Spinal cord (tissue), 10 donors: ENCODE measurements at places on chromosomes 3 and 15. TPM values are rescaled to one million over a fixed set of nuclear protein-coding genes. Genes with fewer than 3 reads are reported as not detected.

The VEPH1 gene
- total RNA-seq = 10.6 TPM

GRCh38 chr15:31302778-31303725 is 23.6 kb upstream of the KLF13 start:
- no peak for DNase-seq

DNA sequence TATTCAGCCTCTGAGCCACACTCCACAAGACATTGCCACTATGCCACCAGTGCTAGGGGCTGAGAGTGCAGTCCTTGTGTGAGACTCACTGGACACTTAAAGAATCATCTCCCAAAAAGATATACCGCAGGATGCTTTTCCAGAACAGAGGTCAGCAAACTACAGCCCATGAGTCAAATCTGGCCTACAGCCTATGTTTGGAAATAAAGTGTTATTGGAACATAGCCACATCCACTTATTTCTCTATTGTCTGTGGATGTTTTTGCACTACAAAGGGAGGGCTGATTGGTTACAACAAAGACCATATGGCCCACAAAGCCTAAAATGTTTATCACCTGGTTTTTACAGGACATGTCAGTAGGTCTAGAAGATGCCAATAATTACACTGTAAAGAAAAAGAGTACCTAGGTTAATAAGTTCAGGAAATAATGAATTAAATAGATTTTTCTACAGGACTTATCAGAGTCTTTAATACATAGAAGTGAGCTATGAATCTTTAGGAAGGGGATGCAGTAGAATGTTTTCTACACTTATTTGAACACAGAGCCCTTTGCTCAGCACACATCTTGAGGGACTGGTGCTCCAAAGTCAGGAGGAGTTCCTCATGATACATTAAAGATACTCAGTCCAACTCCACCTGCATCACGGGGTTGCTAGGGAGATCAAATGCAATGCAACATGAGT is 26.3 kb downstream of the SRGAP3 start:
- DNase-seq = no peak

DNA sequence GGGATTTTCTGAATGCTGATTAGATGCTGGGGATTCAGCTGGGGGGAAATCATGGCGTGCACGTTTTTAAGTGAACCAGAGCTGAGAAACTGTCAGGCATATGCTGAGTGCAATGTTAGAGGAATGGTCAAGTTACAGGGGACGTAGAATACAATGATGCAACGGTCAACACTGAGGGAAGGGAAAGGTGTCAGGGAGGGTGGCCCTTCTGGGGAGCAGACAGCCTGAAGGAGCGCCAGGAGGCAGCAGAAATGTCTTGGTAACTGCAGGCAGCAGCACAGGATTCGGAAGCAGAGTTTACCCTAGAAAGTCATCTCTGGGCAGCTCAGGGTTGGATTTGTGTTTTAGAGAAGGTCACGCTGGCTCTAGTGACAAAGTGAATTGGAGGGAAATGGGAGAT is 47.6 kb upstream of the RGMA start:
- no peak for DNase-seq

The PCOLCE2 gene
- 11.5 TPM for total RNA-seq

GRCh38 chr3:166582236-166582635 is 745.0 kb upstream of the BCHE start:
- DNase-seq = no peak

GRCh38 chr3:31945738-31946052 is 35.4 kb downstream of the OSBPL10 start:
- no peak for DNase-seq
